CD4-positive, alpha-beta T cell treated with Interleukin-17A for 1 hour (primary cell): ENCODE measurements at places on chromosomes 3 and 15.

GRCh38 chr3:127056281-127056680 lies 73.4 kb downstream of the PLXNA1 start:
- DNase-seq, result no peak

GRCh38 chr3:110165753-110166152 lies 828.4 kb upstream of the DPPA4 start:
- no peak for DNase-seq

DNA sequence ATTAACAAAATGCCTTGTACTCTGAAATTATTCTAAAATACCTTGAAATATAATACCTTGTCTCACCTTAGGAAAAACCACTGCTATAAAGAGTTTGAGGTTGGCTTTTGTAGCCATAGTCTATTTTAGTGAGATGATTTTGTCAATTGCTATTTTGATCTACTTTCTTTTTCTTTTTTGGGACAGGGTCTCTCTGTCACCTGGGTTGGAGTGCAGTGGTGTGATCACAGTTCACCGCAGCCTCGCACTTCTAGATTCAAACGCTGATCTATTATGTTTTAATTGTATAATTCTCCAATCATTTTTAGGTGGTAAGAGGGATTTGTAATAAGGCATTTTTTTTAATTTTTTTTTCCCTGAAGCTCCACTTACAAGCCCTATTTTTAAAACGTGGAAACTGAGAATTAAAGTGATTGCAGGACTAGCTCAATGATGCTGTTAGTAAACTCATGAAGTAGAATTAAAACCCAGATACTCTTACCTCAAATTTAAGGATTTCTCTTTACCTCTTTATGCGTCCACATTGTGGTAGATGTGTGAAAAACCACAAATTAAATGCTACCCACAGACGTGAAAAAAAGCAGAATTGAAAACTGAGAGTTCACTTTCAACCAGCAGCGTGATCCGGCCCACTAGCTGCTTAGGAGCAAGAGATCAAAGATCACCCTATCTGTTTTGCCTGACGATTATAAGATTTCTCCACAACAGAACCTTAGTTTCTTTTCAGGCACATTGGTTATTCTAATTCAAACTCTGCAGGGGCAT lies 384.2 kb downstream of the CGGBP1 start:
- no peak for DNase-seq

GRCh38 chr3:111604119-111604518 lies 9.0 kb upstream of the ZBED2 start:
- no peak for DNase-seq

DNA sequence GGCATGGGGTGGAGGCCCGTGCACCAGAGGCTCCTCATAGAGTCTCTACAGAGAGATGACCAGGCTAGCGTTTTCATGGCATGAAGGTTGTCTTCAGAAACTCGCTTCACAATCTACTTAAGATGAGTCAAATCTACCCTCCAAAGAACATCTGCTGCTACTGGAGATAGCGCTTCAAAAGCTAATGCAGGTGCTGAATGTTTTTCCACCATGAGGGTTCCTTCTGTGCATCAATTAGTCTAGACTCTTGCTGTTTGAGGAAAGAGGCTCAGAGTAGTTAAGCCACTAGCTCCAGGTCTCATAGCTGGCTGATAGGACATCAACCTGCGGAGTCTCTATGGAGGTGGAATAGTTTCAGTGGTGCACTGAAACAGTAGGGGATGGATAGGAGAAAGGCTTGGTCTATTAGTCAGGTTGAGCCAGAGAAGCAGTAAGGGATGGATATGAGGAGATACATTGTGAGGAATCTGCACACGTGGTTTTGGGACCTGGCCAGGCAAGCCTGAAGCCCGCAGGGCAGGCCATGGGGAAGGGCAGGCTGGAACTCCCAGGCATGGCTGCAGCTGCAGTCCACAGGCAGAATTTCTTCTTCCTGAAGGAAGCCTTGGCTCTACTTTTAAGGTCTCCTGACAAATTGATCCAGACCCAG lies 117.5 kb downstream of the APBA2 start:
- DNase-seq, result no peak

DNA sequence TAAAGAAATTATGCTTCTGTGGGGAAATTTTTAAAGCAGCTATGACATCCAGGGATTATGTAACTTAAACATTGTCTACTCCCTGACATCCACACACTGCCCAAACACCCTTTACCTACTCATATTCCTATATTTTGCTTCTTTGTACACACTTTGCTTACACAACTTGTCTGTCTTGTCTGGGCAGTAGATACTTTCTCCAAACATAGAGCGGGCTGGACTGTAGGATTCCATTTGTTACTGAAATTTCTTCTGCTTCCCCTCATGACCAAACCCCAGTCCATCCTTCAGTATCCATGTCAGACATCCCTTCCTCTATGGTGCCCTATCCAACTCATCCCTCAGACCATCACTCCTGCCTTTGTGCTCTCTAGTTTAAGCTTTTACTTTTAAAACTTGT lies 19.9 kb downstream of the NCEH1 start:
- no peak for DNase-seq
